Activated T-cell treated with anti-CD3 and anti-CD28 coated beads for 4 hours (primary cell): ENCODE measurements at places on chromosomes 12 and 14.

GRCh38 chr14:65297744-65298143, 114.8 kb upstream of the FUT8 start:
- no peak for DNase-seq

GRCh38 chr12:102023343-102023930, 38.4 kb downstream of the WASHC3 start:
- DNase-seq: no peak

DNA sequence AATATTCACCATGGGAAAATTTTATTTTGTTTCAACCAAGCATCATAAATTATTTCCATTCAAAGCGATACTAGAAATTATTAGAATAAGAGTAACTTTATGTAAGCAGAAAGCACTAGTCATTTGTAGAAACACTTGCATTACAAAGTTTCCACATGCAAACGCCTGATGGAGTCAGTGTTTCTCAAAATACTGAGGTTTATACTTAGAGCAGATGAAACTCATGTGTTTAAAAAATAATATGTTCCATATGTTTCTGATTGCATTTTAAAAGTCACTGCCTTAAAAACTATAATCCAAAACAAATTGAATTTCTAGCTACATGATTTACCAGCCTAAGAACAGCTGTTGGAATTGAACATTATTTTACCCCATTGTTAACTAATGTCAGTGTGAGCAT, 1246.4 kb downstream of the SLC16A7 start:
- no peak for DNase-seq

GRCh38 chr12:180445-180844, 33.5 kb downstream of the SLC6A12 start:
- no peak for DNase-seq

GRCh38 chr12:88993651-88994050, 358.6 kb downstream of the DUSP6 start:
- no peak for DNase-seq

DNA sequence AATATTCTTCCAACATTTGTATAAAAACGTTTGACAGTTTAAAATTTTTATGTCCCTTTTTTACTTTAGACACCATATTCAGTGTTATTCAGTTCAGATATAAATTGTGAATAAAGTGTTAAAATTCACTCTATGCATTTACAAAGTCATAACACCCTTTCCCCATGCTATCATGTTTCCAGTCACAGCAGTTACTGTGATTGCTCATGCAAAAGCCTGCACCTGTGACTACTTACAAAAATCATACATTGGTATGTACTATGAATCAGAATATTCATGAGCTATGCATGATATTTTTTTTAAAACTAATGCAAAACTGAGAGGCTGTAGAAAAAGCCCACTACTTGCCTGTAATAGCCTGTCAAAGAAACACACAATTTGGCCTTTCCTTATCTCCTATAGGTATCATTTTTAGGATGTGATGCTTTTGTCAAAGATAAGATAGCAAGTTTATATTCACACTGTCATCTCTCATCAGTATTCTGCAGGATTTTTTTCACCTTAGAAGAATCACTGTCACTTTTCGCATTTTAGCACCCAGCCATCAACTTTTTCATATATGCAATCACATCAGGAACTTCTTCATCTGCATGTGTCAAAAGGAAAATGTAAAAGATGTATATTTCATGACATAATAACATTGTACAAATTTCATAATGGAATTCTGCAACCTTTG, 443.2 kb downstream of the C12orf50 start:
- no peak for DNase-seq

DNA sequence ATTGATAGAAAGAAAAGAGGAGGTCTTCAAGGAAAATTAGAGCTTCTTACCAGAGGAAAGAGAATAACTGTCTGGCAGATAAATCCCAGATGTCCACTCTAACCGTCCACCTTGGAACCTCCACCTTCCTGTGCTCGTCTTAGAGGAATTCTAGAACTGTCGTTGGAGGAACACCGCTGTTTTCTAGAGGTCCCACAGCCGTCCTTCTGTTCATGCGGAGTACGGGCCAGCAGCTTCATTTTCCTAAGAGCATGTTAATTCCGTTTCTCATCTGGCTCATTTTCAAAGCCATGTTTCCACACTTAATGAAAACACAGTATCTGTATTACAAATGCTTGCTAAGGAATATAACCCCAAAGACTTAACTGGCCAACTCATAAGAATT, 107.9 kb upstream of the ESRRB start:
- no peak for DNase-seq

DNA sequence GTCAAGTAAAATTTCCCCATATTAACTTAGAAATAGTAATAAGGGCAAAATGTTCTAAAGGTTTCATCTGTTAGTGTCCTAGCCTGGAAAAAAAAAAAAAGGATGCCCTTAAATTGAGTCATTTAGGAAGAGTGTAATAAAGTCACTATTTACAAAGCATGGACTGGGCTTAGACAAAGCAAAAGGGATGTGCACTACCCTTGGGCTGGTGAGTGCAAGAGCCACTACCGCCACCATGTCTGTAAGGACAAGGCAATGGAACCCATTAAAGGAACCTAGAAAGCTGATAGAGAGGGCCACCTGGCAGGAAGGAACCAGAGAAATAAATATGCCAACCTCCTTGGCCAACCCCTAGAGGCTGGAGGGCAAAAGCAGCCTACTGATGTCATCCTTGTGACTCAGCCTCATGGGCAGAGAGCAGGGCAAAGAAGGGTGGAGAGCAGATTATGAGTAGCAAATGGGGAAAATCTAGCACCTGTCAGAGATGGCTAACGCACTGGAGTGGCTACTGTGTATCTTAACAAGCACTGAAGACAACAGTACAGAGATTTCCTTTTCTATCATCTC, 59.5 kb upstream of the FUT8 start:
- no peak for DNase-seq

GRCh38 chr14:99422228-99423010, 58.2 kb downstream of the SETD3 start:
- DNase-seq: no peak

GRCh38 chr14:24312736-24313507, 1.6 kb downstream of the LTB4R start:
- DNase-seq: no peak

GRCh38 chr14:77303417-77304156, 17.1 kb downstream of the POMT2 start:
- DNase-seq: no peak

DNA sequence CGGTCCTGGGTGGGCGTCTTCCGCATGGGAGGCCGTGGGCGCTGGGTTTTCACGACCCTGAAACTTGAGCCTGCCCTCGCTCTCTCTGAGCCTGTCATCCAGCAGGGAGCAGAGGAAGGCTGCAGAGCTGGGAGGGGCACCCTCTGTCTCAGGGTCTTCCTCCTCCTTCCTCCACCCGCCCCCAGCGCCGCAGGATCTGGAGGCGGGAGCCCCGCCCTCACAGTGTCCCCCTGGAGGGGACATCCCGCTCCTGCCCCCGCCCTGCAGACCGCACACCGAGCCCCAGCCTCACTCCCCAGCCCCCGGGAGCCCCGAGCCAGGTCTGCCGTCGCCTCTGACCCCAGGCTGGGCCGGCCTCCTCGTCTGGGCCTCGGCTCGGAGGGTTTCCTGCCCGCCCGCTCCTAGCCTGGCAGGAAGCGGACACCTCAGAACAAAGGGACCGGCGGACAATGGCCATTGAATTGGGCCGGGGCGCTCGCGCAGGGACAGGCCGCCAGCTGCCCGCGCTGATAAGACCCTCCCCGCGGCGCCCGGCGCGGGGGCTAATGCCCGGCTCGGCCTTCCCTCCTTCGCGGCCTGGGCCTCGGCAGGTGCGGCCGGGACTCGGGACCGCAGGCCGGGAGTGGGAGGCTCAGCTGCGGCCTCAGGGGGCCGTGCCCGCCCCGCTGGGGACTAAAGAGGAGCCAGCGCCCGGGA, 15.3 kb upstream of the NUDT14 start:
- no peak for DNase-seq

DNA sequence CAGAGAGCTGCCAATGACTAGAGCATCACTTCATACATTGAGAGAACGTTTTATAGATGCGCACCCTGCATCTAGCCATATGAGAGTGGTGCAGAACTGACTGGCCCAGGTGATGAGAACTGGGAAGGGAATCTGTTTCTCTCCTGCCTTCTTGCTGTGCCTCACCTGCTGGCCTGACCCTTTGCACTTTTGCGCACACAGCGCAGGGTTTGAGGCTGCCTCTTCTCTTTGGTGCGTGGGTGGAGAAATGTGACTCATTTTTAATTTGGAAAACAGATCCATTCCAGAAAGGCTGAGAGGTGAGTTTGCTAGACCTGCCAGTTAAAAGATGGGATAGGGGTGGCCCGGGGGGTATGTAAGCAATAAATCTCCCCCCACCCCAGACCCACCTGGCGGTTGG, 453 bp upstream of the ESRRB start:
- DNase-seq: no peak

DNA sequence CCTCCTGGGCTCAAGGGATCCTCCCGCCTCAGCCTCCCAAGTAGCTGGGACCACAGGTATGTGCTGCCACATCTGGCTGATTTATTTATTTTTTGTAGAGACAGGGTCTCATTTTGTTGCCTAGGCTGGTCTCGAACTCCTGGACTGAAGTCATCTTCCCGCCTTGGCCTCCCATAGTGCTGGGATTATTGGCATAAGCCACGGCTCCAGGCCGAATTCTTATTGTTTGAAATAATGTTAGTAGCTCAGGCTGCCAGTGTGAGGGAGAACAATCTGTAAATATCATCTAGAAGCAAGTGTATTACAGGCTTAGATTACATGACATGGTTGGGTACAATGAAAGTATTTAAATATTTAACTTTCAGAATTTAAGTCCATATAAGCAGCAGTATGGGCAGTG, 8.2 kb downstream of the ACTR6 start:
- DNase-seq: no peak

GRCh38 chr14:73741876-73742519, 27.8 kb upstream of the PNMA1 start:
- no peak for DNase-seq

- DNase-seq: no peak
Observed at GRCh38 chr14:34078117-34078743, 127.4 kb upstream of the EGLN3 start.

GRCh38 chr14:68510201-68511128, 282.4 kb downstream of the ZFP36L1 start:
- no peak for DNase-seq

DNA sequence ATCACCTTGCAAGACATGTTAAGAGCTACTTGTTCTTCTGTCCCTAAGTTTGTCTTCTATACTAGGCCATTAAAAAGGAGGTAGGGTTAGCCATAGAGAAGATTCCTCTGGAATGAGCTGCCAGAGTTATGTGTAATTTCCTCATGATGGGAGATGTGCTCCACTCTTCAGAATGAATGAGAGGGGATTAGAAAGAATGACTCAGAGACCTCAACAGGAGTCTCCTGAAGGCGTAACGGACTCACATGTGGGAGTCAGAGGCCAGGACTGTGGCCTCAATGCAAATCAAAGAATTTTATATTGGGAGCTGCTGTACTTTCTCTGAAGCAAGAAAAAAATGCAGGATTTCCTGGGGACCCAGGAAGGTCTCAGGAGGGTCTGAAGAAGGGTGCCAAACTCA, 87.8 kb upstream of the ATXN7L3B start:
- DNase-seq: no peak

GRCh38 chr12:103758310-103759089, 82.5 kb downstream of the NT5DC3 start:
- DNase-seq: no peak

DNA sequence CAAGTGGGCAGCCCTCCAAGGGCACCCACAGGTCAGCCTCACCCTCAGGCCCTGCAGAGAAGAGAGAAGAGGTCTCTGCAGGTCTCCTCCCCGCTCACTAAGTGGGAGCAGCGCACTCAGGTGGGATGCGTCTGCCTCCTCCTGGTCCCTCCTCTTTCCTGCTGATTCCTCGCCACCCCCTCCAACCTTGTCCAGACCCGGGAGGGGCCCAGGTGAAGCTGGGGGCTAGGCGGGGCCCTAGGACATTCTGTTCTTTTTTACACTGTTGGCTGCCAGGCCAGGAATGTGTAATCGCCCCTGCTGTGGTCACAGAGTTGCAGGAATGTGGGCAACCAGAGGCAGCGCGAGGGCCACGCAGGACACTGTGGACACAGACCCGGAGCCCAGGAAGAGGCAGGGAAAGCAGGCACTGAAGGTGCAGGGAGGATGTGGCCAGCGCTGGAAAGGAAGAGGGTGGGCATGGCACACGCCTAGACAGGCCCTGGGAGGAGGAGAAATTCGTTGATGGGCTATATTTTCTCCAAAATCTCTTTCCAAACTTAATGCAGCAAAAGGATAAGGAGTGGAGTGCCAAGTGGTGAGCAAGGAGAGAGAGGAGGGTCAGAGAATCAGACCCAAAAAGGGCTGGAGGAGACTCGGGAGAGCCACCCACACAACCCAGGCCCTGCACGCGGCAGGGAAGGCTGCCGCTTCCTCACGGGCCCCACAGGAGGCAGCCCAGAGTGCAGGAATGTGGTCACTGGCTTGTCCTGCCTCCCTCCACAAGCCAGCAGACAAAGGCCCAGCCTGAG, 911 bp upstream of the SCNN1A start:
- DNase-seq: no peak

DNA sequence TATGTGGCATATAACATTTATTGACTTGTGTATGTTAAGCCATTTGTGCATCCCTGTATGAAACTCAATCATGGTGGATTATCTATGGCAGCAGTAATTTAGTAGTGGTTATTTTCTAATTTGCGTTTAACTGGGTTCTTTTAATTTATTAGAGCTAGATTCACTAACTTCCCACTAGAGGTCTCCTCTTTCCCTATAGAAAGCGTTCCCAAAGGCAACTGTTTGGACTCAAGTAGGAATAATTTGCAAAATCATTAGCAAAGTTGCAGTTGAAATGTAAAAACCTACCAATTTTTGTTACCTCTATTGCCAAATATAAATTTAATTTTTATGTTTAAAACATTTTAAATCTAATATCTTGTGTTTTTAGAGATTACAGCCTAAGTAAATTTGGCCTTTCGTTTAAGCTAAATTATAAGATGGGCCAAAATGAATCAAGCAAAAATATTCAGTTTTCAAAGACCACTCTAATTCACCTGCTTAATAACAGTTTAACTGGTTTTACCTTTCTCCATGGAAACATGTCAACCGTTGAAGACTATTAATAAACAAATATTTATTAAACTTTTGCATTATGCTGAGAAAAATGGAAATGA, 6.0 kb downstream of the DMAC2L start:
- DNase-seq: no peak

- no peak for DNase-seq
Observed at GRCh38 chr12:123152833-123153232, 1.9 kb upstream of the PITPNM2 start.

GRCh38 chr12:104064842-104065427, 604 bp downstream of the HCFC2 start:
- DNase-seq: no peak

DNA sequence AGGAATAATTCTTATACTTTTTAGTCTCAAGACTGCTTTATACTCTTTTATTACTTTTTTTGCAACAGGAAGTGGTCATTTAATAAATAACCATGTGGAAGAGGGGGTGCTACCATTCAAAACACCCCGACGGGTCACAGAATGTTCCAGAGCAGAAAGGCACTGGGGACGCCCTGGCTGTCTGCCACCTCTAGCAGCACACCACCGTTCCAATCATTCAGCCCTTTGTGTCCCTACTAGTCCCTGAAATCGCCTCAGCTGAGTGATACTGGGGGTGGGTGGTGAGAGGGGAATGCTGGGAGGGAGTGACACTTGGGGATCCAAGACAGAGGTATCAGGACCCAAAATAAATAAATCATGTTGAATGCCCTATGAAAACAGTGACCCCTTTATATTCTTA, 52.4 kb downstream of the MON2 start:
- no peak for DNase-seq

GRCh38 chr14:71704210-71704609, 228.0 kb upstream of the RGS6 start:
- no peak for DNase-seq

GRCh38 chr12:110316861-110317260, 35.8 kb downstream of the ATP2A2 start:
- DNase-seq: no peak

GRCh38 chr12:106101803-106102202, 37.0 kb downstream of the NUAK1 start:
- DNase-seq: no peak
